ENCODE measurements at places on chromosomes 3 and 15. TPM values are rescaled to one million over a fixed set of nuclear protein-coding genes. Genes with fewer than 3 reads are reported as not detected.

DNA sequence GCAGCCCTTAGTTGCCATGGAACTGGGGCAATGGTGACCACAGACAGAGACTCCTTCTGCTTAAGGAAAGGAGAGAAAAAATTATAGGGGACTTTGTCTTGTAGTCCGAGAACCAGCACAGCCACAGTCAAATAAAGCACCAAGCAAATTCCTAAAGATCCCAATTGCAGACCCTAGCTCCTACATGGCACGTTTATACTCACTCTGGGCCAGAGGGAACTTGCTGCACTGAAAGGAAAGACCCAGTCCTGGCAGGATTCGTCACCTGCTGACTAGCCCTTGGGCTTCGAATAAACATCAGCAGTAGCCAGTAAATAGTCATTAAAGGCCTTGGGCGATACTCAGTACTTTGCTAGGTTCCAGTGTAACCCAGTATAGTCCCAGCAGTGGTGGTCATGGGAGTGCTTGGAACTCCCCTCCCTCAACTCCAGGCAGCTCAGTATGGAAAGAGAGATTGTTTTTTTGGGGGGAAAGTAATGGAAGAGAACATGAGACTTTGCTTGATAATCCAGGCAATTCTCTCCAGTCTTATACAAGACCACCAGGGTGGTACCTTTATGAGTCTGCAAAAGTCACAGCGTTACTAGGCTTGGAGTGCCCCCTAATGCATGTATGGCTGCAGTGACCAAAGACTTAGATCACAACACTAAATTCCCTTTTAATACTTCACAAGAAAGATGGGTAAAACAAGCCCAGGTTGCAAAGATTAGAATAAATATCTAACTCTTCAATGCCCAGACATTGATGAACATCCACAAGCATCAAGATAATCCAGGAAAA lies 66.4 kb upstream of the AGTR1 start:
- no peak overlapping the region for H3K4me3 ChIP-seq
- H3K27me3 ChIP-seq: no peaks in the 10 kb centered on the region
- H3K27ac ChIP-seq: no peak overlapping the region

DNA sequence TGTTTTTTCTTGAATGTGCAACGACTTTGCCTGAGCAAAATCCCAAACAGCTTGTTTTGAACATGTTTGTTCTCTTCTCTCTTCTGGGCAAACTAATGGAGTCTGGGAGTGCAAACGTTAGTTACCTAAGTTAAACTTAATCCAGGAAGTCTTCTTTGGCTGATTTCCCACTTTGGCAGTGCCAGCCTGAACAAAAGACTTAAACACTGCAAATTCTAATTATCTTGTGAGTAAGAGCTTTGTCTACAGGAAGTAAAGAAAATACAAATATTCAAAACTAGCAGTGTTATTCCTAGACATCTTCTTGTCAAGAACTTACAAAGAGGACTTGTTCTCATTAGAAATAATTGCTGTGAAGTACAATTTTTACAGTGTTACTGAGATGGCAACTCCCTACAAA lies 16.7 kb upstream of the DENND6A start:
- DNase-seq: no peak
- H3K36me3 ChIP-seq: no peaks in the 10 kb centered on the region
- no peaks in the 10 kb centered on the region for H3K27me3 ChIP-seq
- no peak overlapping the region for H3K27ac ChIP-seq
- no peak overlapping the region for H3K4me3 ChIP-seq
- H3K4me1 ChIP-seq: no peaks in the 10 kb centered on the region

Gene LRTM1
- 0.13 TPM for polyA plus RNA-seq

DNA sequence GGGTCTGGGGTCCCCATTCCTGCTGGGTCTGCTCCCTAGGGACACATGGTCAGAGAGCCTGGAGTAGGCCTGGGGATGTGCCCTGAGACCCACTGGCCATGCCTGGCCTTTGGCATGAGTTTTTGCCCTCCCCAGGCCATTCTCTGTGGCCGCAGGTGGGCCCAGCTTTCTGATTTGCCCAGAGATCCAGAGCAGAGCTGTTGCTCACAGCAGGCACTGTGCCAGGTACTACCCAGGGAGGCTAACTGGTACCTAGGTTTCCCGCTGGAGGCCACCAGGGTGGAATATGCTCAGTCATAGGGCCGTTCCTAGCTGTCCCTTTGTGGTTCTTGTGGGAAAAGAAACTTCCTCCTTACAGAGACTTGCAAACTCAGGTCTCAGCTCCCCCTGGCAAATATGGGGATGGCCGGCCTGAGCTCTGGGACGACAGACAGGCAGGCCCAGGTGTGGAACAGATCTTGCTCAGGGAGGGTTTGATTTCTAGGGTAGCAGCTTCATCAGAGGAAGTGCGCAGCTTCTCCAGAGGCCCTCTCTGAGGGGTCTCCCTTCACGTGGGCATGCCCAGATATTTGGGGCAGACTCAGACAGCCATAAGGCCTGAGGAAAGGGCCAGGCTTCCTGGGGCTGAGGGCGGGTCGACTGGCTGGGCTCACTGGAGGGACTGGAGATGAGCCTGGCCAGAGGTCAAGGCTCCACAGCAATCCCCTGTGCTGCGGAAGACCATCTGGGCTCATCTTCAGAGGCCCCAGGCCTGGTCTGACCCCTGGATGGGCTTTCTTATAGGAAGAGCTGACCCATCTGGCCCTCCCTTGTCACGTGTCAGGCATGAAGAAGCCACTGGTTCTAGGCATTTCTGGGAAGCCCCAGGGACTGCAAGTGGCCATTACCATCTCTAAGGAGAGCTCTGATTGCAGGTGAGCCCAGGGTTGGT lies 28.0 kb downstream of the ACAA1 start:
- H3K27ac ChIP-seq: no peak overlapping the region
- no peaks in the 10 kb centered on the region for H3K36me3 ChIP-seq
- H3K4me1 ChIP-seq: no peaks in the 10 kb centered on the region
- no peak for DNase-seq

GRCh38 chr15:77564938-77565337 lies 67.8 kb downstream of the LINGO1 start:
- no peak overlapping the region for H3K27ac ChIP-seq
- no peak for DNase-seq
- H3K4me3 ChIP-seq: no peak overlapping the region
- H3K4me1 ChIP-seq: peaks cover 17% of the 10 kb centered on the region

Gene SLC51B
- polyA plus RNA-seq: not detected

- no peak overlapping the region for H3K27ac ChIP-seq
- no peak for DNase-seq
- H3K36me3 ChIP-seq: no peaks in the 10 kb centered on the region
- H3K27me3 ChIP-seq: no peaks in the 10 kb centered on the region
Measured at GRCh38 chr15:40160021-40160420, 848 bp upstream of the BUB1B start.

Gene SH3GL3
- polyA plus RNA-seq: 52.4 TPM

Data from cardiac muscle cell (in vitro differentiated cells and primary cell).